Panc1 (cell line): ENCODE measurements at places on chromosomes 6 and 20. TPM values are rescaled to one million over a fixed set of nuclear protein-coding genes. Genes with fewer than 3 reads are reported as not detected.

Gene PGBD1
- 7.6 TPM for total RNA-seq

- no peak for DNase-seq
Observed at GRCh38 chr6:116139917-116140316, 14.0 kb upstream of the COL10A1 start.

DNA sequence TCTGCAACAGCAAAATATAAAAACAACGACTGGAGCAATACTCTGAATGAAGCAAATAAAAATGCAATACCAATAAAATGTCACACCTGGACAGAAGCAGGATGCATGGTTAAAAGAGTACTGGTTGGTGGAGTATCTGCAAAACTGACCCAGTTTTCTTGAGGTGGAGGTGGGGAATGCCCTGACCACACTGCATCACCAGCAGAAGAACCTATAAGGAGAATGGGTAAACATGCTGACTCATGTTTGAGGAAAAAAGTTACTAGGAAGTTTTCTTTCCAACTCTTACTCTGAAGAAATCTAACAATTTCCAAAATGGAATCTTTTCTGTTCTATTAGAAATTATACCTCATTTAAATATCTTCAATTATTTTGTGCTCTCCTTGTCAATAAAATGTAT is 43.6 kb downstream of the REPS1 start:
- no peak for DNase-seq

- no peak for DNase-seq
Observed at GRCh38 chr6:53189554-53189953, 40.9 kb upstream of the GCM1 start.

- DNase-seq, result no peak
Observed at GRCh38 chr6:136088693-136089092, 161.4 kb downstream of the MTFR2 start.

Gene GDAP1L1
- not detected for total RNA-seq

Gene CLPSL2
- 0.57 TPM for total RNA-seq

DNA sequence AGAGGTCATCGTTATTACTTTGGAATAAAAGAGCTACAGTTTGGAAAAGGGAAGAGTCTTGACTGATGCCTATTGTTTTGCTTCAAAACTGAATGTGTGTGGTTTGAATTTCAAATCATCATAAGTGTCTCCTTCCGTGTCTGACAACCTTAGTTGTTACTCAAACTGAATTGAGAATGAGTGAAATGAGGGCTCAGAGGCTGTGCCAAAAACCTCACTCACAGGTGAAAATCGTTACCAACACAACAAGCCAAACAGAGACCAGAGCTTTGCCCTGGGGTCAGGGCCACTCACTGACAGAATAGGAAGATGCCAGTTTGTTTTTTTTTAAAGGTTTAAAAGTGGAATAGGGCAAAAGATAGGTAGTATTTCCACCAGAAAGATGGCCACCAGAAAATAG is 15.2 kb upstream of the SIRT5 start:
- no peak for DNase-seq

Gene OR12D3
- not detected for total RNA-seq

DNA sequence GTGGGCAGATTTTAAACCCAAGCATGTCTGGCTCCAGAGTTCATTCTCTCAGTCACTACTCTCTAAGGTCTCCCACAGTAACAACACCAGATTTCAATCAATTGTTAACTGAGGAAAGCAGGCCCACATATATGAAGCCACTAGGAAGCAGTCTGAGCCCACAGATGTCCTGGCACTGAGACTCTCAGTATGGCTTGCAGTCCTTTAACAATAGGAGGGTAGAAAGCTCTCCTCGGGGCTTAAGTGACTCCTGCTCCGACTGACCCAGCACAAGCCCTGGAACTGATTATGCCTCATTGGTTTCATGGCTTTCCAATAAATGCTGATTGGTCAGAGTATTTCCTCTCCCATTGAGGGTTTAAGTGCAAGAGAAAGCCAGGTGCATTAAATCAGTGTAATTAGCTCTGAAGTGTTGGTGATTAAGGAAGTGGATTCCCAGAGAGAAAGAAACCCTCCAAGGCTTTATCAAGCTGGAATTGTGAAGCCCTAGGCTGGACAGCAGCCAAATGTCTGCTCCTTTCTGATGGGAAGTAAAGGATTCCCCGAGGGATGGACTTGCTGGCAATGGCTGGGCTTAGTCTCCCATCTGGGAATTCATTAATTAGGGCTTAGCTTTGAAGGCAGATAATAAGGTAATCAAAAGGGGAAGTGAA is 76.6 kb upstream of the PROKR2 start:
- no peak for DNase-seq

DNA sequence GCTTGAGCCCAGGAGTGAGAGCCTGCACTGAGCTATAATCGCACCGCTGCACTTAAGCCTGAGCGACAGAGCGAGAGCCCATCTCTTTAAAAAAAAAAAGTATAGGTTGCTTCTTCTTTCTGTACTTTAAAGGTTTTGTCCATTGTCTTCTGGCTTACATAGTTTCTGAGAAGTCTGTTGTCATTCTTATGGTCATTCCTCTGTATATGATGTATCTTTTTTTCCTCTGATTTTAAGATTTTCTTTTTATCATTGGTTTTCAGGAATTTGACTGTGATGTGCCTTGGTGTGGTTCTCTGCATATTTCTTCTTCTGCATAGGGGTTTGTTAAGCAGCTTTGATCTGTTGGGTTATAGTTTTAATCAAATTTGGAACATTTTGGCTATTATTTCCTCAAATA is 29.1 kb downstream of the QRSL1 start:
- no peak for DNase-seq

Gene SIGLEC1
- 0.03 TPM for total RNA-seq
